NCI-H1048 (cell line): ENCODE measurements at places on chromosomes 7 and 10.

- no peak for DNase-seq
Observed at GRCh38 chr10:77461636-77462296, 175.8 kb downstream of the KCNMA1 start.

DNA sequence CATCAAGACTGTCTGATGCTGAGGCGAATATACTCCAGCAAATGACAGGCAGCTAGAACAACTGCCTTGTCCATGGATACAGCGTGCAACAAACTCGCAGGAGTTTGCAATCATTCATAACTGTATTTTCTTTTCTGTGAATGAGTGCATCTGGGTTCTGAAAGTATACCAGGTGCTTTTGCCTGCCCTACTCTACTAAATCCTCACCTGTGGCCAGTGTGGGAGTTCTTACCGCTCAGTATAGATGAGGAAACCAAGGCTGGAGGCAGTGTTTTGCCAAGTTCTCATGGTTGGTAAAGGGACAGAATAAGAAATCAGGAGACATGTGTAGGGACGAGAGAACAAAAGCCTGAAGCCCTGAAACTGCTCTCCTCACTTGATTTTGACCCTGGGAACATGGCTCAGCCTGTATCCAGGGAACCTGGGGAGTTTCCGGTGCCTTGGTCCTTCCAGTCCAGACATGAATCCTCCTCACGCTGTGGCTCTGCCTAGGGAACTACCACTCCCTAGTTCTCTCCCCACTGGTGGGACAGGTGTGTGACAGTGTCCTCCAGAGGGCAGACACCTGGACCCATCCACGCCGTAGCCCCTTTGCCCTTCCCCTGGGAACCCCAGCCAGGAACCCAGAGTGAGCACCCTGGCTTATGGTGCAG lies 142.0 kb downstream of the CDH23 start:
- no peak for DNase-seq

DNA sequence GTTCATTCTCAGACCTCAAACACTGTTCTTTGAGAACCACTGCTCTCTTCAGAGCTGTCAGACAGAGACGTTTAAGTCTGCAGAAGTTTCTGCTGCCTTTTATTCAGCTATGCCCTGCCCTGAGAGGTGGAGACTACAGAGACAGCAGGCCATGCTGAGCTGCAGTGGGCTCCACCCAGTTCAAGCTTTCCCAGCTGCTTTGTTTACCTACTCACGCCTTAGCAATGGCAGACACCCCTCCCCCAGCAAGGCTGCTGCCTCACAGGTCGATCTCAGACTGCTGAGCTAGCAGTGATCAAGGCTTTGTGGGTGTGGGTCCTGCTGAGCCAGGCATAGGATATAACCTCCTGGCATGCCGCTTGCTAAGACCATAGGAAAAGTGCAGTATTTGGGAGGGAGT lies 80.5 kb upstream of the CYP2C9 start:
- DNase-seq = no peak

- no peak for DNase-seq
Observed at GRCh38 chr7:57328963-57329362, 121.0 kb upstream of the ZNF716 start.

DNA sequence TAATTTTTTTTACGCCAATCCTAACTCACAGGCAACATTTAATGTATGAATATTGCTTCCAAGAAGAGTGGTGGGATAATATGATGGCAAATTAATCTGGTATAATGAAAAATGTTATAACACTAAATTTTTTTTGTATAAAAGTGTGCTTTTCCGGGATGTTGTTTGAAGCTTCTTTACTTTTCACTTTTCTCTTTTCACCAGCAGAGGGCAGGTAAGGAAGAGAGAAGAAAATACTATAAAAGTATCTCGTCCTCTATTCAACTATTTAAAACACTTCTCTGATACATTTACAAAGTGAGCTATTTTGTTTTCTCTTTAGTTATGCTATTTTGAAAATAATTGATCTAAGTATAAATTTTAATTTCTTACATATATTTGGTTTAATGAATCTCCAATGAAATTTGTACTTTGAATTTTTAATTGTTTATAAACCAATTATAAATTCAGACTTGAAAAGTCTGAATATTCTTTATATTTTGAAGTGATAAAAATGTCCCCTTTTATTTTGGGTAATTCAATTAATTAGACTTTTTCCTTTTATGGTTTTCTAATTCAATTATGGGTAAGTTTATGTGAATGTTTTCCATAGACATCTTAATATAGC lies 20.7 kb upstream of the CFTR start:
- DNase-seq = peak; percentile 1

GRCh38 chr7:17159500-17160037 lies 138.9 kb upstream of the AHR start:
- DNase-seq = no peak

- DNase-seq = no peak
Observed at GRCh38 chr7:128697302-128697905, 25.3 kb downstream of the GARIN1A start.

DNA sequence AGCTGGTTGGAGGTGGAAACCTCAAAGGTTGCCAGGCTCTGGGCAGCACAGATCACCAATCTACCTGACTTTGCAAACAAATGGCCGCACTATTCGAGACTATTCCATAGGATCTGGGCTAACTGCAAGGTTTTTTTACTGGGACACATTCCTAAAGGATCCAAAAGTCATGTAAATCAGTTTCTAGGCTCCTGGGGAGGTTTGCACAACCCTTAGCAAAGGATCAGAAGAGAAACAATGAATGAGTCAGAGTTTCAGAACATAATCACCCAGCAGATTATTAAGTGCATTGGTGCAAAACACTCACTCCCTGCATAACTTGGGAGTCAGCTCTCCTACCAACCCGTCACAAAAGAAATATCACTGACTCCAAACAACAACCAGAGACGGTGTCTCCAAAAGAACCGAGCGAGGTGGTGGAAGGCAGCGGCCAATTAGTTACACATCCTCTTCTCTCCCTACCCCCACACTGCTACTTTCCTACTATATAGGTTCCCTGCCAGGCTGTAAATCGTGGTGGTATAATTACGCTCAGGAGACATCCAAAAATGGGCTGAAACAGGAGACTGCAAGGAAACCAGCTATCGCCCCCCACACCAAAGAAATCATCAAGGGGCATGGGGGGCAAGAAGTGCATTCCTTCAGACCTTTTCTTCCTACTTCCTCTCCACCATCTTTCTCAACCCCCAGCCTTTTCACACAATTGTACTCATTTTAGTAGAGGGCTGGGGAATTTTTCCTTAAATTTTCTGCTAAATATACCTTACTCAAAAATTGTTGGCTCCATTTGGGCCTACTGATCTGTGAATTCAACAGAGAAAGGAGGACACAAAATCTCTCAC lies 3.2 kb downstream of the UBE2H start:
- DNase-seq = no peak

DNA sequence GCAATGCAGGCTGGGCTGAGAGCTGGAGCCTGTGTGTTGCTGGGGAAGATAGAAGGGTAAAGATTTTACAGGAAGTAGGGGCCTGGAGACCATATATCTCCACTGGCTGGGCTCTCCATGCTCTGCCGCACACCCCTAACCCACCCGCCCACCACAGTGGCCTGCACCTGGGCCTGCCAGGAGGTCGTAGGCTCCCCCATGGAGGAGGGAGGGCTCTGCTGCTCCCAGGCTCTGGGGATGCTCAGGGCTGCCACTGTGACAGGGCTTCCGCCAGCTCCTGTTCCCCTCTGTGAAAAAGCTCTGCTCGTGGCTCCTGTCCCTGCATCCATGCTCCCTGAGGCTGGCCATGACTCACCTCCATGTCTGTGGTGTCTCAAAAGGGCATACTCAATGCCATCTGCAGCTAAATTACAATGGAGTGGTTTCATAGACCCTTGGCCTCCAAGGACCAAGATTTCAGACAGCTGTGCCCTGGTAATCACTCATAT lies 106.0 kb downstream of the CXCL12 start:
- DNase-seq = no peak

DNA sequence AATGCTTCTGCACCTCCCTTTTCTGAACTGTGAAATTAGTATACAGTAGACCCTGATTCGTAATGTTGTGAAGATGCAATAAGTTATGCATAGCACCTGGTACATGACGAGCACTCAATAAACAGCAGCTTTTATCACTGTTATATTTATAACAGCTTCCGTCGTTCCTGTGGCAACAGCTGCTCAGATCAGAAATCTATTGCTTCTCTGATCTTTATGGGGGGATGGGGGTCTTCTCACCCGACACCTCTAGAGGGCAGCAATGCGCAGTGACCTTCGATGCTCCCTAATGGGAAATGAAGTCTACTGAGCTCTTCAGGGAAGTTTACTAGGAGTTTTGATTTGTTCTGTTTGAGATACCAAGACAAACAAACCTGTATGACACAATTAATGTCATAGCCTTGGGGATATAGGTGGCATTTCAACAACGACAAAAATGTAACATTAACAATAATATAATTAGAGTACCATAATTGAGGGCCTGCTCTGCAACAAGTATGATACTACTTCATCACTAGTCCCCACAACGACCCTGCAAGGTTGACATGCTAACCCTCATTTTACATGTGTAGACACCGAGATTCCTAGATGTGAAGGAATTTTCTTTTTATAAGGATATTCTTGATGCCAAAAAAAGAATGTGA lies 289.6 kb downstream of the SFMBT2 start:
- DNase-seq = peak; percentile 5

GRCh38 chr7:45897042-45897690 lies 8.9 kb downstream of the IGFBP1 start:
- DNase-seq = no peak

DNA sequence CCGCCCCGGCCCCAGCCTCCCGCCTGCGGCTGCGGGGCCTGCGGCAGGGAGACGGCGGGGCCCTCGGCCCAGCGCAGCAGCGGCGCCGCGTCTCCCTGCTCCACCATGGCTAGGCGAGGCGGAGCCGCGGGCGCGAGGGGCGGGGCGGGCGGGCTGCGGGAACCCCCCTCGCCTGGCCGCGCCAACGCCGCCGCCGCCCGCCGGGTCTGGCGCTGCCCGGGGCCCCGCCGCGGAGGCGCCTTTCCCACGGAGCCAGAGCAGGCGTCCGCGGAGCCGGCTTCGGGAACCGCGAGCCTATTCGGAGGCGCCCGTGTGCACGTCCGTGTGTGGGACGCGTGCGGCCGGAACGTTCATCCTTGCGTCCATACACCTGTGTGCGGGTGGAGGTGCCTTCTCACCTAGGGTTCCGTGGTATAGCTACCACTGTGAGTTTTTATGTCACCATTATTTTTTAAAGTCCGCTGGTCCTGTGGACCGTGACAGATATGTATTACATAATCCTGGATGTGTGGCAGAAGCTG lies at the start of gene DENND11:
Gene DENND11, minus strand, starts transcription at position 120 of the 521 bp plus-strand sequence. Its CDS starts 13 bp downstream, at position 107.
- DNase-seq = no peak

DNA sequence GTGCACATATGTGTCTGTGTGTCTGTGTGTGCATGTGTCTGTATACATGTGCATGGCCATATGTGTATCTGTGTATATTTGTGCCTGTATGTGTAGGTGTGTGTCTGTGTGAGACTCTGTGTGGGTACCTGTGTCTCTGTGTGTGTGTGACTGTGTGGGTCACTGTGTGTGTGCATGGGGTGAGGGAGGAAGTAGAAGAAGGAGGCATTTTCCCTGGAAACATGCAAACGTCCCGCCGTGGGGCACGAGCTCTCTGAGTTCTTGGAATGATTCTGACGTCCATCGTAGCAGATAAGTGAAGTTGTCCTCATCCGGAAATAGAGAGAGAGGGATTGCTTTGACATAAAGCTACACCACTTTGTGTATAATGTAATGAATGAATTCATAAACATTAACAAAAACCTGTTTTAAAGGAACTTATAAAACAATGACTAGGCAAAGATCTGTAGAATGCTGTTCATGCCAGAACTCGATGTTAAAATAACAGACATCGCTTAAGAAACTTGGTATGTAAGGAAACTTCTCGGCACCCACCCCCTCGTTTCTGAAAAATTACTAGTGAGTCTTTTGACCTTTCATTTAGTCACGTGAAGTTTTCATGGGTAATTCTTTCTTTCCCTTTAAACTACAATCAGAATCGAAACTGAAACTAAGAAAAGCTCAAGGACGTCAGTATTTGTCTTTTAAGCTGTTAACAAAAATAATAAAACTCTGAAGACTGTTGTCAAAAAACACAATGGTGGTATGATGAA lies 43.6 kb upstream of the KLF6 start:
- DNase-seq = no peak

DNA sequence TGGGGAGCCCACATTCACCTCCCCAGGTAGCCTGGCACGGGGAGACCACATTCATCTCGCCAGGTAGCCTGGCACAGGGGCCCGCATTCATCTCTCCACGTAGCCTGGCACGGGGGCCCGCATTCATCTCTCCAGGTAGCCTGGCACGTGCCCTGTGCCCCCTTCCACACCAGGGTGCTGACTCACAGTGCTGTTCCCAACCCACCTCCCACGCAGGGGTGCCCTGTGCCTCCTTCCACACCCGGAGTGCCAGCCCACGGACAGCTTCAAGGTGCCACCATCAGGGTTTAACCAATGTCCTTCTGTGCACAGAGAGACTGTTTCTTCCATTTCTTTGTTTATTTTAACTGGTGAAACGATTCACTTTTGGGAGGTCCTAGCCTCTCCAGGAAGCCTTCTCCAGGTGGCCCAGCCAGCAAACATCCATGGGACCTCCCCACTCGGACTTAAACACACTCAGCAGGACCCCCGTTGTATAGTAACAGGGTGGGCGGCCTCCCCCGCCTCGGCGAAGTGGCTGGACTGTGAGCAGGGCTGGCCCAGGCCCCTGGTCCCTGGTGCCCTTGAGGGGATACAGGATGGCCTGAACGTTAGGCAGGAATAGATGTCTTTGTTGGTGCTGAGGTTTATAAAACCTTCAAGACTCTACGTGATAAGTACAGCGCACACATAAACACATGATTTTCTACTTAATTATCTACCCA lies 41.1 kb upstream of the FOXL3 start:
- no peak for DNase-seq

DNA sequence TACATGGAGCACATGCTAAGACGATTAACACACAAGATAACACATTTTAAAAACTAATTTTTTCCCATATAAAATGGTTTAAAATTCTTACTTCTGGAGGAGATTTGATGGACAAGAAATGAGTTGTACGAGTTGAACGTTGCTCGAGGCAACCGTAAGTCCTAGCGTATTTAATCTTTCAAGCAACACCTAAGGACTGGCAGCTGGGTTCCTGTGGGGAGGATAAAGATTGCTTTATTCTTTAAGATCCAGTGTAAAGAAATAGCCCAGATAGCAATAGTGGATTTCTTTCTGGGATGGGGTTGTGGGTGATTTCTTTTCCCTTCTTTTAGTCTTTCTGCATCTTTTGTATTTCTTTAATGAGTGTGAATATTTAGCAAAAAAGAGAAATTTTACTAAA lies 9.8 kb downstream of the TBXAS1 start:
- no peak for DNase-seq

DNA sequence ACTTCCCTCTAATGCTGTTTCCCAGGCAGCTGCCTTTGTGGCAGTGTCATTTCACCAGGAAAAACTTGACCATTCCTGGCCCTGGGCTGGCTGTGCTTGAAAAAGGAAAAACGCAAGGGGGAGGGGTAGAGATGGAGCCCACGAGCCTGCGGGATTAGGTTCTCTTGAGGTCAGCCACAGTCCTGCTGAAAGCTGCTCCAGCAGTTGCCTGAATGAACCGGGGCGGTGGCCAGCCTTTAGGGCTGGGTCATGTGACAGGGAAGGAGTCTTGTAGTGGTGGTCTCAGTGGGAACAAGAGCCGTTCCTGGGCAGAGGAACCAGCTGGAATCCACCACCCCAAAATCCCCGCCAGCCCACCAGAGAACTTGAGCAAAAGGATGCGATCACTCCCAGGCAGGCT lies 51.2 kb upstream of the LRRC4 start:
- DNase-seq = no peak
